Fibroblast of the aortic adventitia (primary cell): ENCODE measurements at places on chromosomes 7 and 10. TPM values are rescaled to one million over a fixed set of nuclear protein-coding genes. Genes with fewer than 3 reads are reported as not detected.

The CEP55 gene
- 2.7 and 36.9 TPM in 2 replicates for total RNA-seq

The GLI3 gene
- total RNA-seq, result 7.0 and 7.2 TPM in 2 replicates

The MAT1A gene
- not detected in 2 replicates for total RNA-seq

The DPY19L1 gene
- total RNA-seq, result 20.2 and 55.2 TPM in 2 replicates

The FAM24B gene
- total RNA-seq, result 3.1 and 4.3 TPM in 2 replicates

The COPG2 gene
- total RNA-seq, result 43.7 and 46.9 TPM in 2 replicates

The VWDE gene
- total RNA-seq, result 0.08 and 0.09 TPM in 2 replicates

The SEMA3E gene
- 0.98 and 16.1 TPM in 2 replicates for total RNA-seq

The FEZF1 gene
- not detected in 2 replicates for total RNA-seq

The SSBP1 gene
- 122 and 148 TPM in 2 replicates for total RNA-seq

The TMEM213 gene
- 0.33 TPM in 1 of 2 replicates, not detected in the other for total RNA-seq

The PIK3AP1 gene
- 2.0 TPM in 1 of 2 replicates, not detected in the other for total RNA-seq

The OR6V1 gene
- not detected in 2 replicates for total RNA-seq

The MCM10 gene
- 19.5 TPM in 1 of 2 replicates, not detected in the other for total RNA-seq

The FAM171A1 gene
- 32.9 and 43.6 TPM in 2 replicates for total RNA-seq

The NODAL gene
- not detected in 2 replicates for total RNA-seq

The TEX47 gene
- total RNA-seq, result not detected in 2 replicates

The DLX6 gene
- not detected in 2 replicates for total RNA-seq

The CLEC2L gene
- total RNA-seq, result not detected in 2 replicates

The NUPR2 gene
- total RNA-seq, result not detected in 2 replicates

The AKR1D1 gene
- total RNA-seq, result not detected in 2 replicates

The CPXM2 gene
- 31.6 and 64.0 TPM in 2 replicates for total RNA-seq
